Right ventricle myocardium inferior (tissue), 1 donor: ENCODE measurements at places on chromosomes 13 and 19. TPM values are rescaled to one million over a fixed set of nuclear protein-coding genes. Genes with fewer than 3 reads are reported as not detected.

GRCh38 chr19:39970425-39970674 lies 615 bp upstream of the PSMC4 start:
- DNase-seq: no peak

- DNase-seq: no peak
Measured at GRCh38 chr19:55257461-55258420, 1.1 kb downstream of the PPP6R1 start.

DNA sequence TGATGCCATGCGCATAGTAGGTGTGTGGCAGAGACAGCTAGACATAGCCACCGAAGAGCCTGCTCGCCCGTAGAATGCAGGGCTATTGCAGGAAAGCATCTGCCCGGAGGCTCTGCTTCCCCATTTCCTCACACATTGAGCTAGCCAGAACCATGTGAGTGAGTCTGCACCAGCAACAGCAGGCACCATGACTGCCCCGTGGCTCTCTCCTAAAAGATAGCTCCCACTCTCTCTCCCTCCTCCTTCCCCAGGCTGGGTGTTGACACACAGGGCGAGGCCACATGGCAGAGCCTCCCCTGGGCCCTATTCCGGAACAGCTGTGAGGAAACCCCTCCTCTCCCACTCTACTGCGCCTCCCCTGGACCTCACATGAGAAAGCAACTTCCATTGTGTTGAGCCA lies 52.3 kb upstream of the ATP12A start:
- no peak for DNase-seq

- peak; percentile 77 for DNase-seq
Measured at GRCh38 chr13:49214917-49215376, 5.2 kb upstream of the MLNR start.

DNA sequence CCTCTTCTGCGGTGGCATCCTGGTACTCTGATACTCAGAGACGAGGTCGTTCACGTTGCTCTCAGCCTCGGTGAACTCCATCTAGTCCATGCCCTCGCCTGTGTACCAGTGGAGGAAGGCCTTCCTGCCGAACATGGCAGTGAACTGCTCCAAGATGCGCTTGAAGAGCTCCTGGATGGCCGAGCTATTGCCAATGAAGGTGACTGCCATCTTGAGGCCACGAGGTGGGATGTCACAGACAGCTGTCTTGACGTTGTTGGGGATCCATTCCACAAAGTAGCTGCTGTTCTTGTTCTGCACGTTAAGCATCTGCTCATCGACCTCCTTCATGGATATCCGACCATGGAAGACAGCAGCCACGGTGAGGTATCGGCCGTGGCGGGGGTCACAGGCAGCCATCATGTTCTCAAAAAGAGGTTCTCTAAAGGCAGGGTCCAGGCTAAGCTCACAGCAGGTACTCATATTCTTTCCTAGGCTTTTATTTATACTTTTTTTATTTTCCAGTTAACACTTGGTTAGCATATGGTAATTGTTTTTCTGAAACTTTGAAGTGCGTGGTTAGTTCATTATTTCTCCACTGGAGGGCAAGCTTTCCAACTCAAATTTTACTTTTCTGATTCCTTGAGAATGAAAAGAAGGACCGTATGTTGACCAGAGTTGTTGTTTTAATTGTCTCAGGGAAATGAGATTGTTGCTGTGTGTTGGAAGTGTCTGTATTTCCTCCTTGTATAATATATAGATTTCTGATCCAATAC lies 72.4 kb upstream of the RGCC start:
- no peak for DNase-seq

- DNase-seq: no peak
Measured at GRCh38 chr13:78046331-78046730, 127.7 kb upstream of the EDNRB start.

DNA sequence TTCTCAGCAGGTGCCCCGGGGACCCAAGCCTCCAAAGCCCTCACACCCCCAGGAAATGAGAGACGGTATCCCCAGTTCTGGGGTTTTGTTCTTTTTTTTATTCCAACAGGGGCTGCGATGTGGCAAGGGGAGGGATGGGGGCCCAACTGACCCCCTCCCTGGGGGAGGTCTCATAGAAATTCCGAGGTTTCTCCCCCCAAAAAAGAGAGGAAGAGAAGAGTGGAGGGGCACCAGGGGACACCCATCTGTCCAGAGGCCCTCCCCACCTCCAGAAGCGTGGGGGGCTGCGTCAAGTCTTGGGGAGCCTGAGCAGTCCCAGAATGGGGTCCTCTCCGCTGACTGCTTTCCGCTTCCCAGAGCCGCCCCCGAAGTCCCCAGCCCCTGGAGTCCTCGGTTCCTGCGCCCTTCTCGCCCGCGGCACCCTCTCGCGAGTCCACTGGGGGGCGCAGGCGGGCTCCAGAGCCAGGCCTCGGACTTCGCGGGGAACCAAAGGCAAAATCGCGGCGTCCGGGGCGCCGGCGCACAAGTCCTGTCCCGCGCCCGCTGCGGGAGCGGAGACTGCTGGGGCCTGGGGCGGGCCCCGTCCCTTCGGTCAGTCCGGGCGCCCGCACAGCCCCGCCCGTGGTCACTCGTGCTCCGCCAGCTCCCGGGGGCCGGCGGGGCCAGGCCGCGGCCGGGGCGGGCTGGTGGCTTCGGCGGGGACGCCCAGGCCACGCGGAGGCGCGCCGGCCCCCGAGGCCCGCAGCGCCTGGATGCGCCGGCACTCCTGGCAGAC lies 4.4 kb upstream of the ATP1A3 start:
- peak; percentile 68 for DNase-seq

- DNase-seq: no peak
Measured at GRCh38 chr13:32300920-32301319, 14.2 kb downstream of the ZAR1L start.

- DNase-seq: no peak
Measured at GRCh38 chr13:49693191-49693733, 2.0 kb upstream of the EBPL start.

- peak; percentile 80 for DNase-seq
Measured at GRCh38 chr19:3440082-3440481, 40.2 kb downstream of the SMIM24 start.

DNA sequence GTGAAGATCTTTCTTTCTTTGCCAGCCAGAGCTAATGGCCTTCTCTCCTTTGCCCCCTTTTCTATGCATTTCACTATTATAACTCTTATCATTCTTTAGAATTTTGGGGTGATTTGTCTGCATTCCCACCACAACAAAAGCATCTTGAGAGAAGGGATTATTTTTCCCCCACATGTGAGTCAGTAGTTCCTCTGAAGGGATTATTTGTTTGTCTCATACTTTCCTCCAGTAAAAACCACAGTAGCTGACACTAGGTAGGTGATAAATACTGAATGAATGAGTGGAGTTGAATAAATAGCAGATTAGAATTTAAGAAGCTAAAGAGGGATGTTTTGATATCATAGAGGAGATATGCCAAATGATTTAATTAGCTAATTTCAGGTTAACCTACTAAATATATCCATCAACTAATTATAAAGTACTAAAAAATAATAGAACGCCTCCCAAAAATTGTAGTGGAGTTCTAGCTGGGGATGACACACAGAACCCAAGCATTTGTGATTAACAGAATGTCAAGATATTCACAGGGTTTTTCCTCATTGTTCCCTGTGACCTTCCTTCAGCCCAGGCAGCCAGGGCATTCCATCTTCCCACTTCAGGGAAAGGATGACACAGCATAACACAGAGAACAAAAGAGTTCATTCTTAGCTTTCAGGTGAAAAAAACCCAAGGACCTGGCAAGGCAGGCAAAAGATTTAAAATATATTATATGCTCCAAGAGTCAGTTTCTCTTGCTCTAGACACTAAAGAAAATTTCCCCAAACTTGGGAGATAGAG lies 3.5 kb upstream of the TBC1D4 start:
- no peak for DNase-seq

GRCh38 chr19:13831537-13832467 lies 36.6 kb downstream of the ZSWIM4 start:
- peak; percentile 60 for DNase-seq

The CGB2 gene
- not detected for total RNA-seq

The ZNF615 gene
- 11.9 TPM for total RNA-seq

The FCGBP gene
- 19.5 TPM for total RNA-seq

The ZNF541 gene
- 1.2 TPM for total RNA-seq

The IRGC gene
- total RNA-seq: not detected
